ENCODE measurements at places on chromosomes 3 and 15. TPM values are rescaled to one million over a fixed set of nuclear protein-coding genes. Genes with fewer than 3 reads are reported as not detected.

The BNIP2 gene
- 51.8 TPM for polyA plus RNA-seq

DNA sequence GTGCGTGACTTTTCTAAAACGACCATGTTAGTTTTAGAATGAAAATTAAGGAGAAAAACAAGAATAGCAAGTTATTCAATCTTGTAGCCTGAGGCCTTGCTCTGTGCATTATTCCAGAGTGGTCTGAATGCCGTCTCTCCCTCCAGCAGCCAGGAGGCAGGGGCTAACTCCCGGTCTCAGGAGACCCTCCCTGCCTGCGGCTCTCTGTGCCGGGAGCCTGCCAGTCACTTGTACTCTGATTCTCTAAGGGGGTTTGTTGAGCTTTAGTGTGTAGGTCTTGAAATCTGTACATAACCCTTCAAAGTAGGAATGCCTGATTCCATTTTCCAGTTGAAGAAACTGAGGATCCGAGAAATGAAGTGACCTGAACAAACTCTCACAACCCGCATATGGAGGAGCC is 97.3 kb downstream of the ARNT2 start:
- no peak for DNase-seq

The UROC1 gene
- not detected for polyA plus RNA-seq

- DNase-seq = peak; percentile 98
Measured at GRCh38 chr3:187745201-187746058, at the start of gene BCL6. Gene BCL6 (minus strand): TSS chr3:187745468. CDS start chr3:187733693, 11,775 bp downstream.

DNA sequence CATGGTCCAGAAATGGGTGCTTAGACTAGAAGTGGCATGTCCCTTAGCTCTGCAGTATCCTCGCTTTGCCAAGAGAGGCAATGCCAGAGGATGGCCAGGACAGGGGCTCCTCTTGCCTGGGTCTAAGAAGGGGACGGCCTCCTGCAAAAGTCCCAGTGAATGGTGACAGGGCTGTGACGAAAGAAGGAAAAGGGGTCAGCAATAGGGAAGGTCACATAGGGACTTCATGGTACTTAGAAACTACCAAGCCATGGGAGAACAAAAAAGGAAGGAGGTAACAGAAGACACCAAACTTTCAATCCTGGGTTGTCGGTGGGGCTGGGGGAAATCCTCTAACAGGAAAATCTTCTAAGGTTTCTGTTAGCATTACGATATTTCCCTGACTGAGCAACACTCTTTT is 36.2 kb upstream of the ATOSA start:
- no peak for DNase-seq

DNA sequence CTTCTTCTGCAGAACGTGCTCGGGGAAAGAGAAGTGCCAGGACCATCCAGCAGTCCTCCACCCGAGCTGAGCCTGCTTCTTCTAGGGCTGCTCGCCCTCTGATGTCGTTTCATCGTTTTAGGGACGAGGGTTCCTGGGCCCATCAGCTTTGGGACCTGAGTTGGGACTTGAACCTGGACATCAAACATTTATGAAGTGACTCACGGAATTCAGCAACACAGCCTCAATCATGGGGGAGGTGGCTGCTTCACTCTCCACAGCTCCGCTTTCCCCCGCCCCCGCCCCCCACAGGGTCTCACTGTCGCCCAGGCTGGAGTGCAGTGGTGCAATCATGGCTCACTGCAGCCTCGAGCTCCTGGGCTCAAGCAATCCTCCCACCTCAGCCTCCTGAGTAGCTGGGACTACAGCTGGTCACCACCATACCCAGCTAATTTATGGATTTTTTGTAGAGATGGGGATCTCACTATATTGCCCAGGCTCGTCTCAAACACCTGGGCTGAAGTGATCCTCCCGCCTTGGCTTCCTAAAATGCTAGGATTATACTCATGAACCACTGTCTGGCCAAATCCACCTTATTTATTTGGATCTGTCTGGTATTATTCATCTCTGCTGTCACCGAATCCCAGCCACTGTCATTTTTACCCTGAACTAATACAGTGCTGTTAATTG is 725 bp upstream of the SCAMP2 start:
- DNase-seq = no peak

The SUSD5 gene
- polyA plus RNA-seq = 0.36 TPM

DNA sequence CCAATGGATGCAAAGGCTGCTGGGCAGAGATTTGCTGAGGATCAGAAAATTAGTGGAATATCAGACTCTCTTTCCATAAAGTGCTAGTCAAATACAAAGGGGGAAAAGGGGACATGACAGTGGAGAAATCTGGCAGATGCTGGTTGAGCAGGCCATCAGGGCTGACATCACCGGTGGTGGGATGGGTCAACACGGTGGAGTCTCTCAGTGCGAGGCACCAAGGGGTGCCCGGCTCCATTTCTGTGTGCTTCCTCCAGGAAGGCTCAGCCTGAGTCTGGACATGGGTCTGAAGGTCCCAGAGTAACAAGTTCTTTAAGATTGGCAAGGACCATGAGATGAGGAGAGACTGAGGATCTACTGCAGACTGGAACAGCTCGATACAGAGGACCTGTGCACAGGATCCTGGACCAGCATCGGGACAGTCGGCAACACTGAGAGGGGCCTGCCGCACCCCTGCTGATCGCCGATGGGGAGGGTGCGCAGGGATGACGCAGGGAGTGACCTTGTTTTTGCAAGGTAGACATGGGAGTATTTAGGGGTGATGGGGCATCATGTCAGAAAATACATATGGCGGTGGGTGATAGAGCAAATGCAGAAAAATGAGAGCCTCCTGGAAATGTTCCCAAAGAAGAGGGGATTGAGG is 92.7 kb downstream of the SEC22A start:
- DNase-seq = no peak

GRCh38 chr3:15436246-15436645 is 8.8 kb downstream of the EAF1 start:
- DNase-seq = no peak

The BOC gene
- 16.5 TPM for polyA plus RNA-seq

- no peak for DNase-seq
Measured at GRCh38 chr15:58454950-58455401, 23.2 kb downstream of the LIPC start.

GRCh38 chr3:127456471-127457093 is 134.0 kb downstream of the TPRA1 start:
- DNase-seq = peak; percentile 89

The RARB gene
- polyA plus RNA-seq = 0.08 TPM

The ZNF639 gene
- 11.2 TPM for polyA plus RNA-seq

The TM6SF1 gene
- polyA plus RNA-seq = not detected

DNA sequence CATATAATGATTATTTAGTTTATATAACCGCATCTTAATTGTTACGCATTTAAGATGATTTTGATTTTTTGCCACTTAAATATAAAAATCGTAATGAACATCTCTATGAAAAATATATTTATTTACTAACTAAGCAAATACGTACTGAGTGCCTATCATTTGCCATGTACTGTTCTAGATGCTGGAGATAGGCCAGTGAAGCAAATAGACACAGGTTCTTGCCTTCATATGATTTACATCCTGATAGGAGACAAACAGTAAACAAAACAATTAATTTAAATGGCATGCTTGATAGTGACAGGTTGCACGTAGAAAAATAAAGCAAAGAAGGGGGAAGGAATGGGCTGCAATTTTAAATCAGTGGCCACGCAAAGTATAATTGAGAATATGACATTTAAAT is 217.2 kb downstream of the KCNH8 start:
- no peak for DNase-seq

GRCh38 chr3:52471371-52472238 is 16.2 kb downstream of the NISCH start:
- DNase-seq = no peak

The AHSG gene
- 0.94 TPM for polyA plus RNA-seq

GRCh38 chr15:51758645-51759044 is 7.2 kb downstream of the TMOD2 start:
- peak; percentile 42 for DNase-seq

DNA sequence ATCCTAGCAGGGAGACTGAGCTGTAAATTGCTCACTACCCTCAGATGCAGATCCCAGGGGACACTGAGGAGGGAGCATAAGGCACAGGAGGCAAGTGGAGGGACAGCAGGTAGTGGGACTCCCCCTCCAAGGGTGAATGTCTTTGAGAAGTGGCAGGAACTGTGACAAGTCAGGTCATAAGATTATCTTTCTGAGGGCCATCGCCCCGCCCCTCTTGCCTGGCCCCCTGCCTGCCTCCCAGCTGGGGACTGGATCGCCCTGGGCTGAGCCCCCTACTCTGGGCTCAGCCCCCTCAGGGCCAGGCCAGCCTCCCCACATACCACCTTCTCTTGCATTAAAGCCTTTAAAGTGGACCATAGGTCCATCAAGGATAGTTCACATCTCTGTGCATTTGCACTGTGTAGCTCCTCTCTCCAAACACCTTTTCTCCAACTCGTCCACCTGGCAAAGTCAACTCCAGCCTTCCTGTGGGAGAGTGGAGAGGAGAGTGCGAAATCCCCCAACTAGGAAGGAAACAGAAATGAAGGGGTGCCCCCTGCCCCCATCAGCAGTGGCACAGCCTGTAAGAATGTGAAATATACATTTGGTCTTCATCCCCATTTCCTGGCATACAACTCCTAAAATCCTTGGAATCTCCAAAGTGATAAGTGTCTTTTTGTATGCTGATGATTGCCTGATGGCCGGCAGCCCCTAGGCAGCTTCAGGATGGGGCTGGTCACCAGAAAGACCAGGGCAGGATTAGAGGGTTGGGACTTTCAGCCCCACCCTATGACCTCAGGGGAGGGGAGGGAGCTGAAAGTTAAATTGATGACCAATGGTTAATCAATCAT is 14.7 kb downstream of the PIF1 start:
- DNase-seq = no peak

The COL8A1 gene
- polyA plus RNA-seq = 21.7 TPM

- DNase-seq = no peak
Measured at GRCh38 chr15:68196445-68197169, 8.5 kb downstream of the CALML4 start.

The TAGLN3 gene
- 16.4 TPM for polyA plus RNA-seq

GRCh38 chr3:69012800-69013252 is 658 bp downstream of the EOGT start:
- no peak for DNase-seq

- peak; percentile 12 for DNase-seq
Measured at GRCh38 chr3:43217633-43218032, 68.7 kb upstream of the SNRK start.

The CAMP gene
- polyA plus RNA-seq = 7.7 TPM

GRCh38 chr15:94154255-94154654 is 77.1 kb upstream of the MCTP2 start:
- no peak for DNase-seq

GRCh38 chr3:14150078-14150477 is 25.2 kb downstream of the TMEM43 start:
- no peak for DNase-seq

The FANCD2OS gene
- polyA plus RNA-seq = not detected

DNA sequence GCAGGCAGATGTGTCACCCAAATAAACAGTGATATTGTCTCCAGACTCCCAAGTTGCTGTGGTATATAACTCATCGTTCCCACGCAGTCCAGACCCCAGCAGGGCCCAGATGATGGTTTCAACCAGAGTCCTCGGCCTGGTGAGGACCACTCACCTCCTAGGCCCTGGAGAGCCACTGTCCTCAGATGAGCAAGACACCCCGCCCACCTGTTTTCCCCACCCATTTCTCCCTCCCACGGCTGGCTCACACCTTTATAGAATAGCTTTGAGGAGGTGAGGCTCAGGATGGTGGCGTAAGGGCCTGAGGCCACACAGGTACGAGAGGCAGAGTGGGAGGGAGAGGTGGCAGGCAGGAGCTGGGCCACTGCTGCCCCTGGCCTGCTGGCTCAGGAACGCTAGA is 7.5 kb downstream of the MESP1 start:
- no peak for DNase-seq

The SAXO2 gene
- polyA plus RNA-seq = 2.0 TPM

The PLA1A gene
- polyA plus RNA-seq = not detected

DNA sequence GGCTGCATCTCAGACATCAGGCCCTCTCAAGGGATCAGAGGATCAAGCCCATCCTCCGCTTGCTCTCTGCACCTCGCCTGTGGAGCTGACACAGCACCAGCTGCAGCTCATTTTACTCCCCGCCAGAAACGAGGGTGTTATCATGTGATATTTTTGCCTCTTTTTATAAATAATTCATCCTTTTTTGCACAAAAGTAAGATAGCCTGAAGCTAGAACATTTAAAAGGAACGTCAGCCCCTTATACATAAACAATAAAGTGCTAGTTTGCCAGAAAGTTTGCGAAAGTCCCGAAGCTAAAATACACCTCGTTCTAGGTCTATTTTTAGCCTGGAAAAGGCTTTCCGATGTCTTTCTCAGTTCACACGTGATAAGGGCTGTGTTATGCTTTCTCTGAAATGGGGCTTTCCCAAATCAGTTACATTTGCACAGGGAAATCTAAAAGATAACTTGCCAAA is 9.6 kb upstream of the FAM174B start:
- DNase-seq = no peak

GRCh38 chr3:124951511-124952281 is 17.1 kb upstream of the MUC13 start:
- peak; percentile 4 for DNase-seq

DNA sequence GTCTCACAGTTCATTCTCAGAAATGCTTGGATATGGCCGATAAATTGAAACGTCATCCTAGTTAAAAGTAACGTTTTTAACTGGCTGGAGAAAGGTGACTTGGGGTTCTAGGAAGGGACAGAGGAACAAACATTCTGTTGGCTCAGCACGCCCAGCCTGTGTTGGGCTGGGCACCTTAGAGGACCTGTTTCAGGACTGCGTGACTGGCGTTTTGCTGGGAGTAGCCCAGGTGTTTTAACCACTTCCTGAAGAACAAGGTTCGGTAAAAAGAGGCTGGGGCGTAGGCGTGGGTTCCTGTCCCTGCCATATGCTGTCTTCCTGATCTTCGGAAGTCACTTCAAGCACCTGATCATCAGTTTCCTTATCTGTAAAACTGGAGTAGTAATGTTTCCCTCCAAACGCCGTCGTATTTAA is 1.1 kb upstream of the TLNRD1 start:
- no peak for DNase-seq

The ALDH1A2 gene
- 0.15 TPM for polyA plus RNA-seq

GRCh38 chr15:90046911-90047392 is 45.8 kb downstream of the ZNF710 start:
- peak; percentile 63 for DNase-seq

DNA sequence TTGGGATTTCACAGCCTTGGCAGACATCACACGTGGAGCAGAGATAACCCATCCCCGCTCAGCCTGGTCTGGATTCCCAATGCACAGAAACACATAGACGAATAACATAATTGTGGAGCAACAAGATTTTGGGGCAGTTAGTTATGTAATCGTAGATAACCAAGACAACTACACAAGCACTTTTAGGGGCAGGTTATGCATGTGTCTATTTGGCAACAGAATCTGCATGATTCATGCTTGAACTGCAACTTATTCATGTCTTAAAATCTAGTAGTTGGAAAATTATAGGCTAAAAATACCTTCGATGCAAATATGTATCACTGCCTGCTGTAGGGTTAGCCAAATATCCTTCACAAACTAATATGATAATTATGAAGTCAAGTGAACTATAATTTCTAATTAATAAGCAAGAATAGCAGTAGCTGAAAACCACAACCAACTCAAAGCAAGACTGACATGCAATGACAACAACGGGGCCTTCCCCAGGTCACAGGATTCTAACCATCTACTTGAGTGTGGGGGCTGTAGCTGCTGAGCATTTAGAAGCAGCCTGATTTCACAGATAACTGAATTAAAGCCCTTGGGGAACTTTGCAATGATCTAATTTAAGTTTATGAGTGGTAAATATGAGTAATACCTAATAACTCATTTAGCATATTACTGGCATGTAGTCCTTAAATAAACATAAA is 31.1 kb downstream of the DGKG start:
- no peak for DNase-seq
